ENCODE measurements at places on chromosomes 13 and 19.

GRCh38 chr13:111304041-111304544 lies 16.3 kb upstream of the TEX29 start:
- no peak for DNase-seq

- DNase-seq = no peak
Observed at GRCh38 chr13:59459972-59460371, 703.8 kb downstream of the DIAPH3 start.

- DNase-seq = no peak
Observed at GRCh38 chr13:40564342-40565001, 102.0 kb downstream of the FOXO1 start.

DNA sequence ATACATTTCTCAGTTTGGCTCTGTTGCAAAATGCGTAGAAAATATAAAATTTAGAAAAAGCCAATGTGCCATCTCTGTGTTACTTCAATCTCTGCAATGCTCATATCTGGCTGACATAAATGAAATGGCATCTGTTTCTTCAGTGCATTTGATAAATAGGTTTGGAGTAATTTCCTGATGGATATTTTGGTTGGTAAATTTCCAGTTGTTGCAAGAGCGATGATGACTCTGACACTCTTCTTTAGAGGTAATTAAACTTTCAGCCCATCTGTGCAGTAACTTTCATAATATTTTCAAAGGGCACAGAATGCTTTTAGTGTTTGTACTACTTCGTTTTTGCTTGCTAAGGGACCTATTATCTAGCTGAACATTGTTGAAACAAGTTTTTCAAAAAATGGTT lies 1286.4 kb downstream of the PCDH9 start:
- no peak for DNase-seq

DNA sequence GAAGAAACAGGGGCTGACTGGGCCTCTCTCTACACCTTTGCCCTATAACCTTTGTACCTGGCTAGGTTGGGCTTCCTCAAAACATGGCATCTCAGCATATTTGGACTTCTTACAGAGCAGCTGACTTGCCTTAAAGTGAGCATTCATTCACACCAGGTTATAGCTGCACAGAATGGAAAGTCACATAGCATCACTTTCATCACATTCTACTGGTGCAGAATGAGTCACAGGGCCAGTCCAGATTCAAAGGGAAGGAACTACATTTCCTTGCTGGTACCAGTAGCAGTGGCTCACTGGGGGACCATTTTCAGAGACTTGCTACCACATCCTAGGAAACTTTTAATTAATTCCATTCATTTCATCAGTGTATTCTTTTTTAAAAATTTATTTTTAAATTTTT lies 20.3 kb upstream of the TPTE2 start:
- no peak for DNase-seq

DNA sequence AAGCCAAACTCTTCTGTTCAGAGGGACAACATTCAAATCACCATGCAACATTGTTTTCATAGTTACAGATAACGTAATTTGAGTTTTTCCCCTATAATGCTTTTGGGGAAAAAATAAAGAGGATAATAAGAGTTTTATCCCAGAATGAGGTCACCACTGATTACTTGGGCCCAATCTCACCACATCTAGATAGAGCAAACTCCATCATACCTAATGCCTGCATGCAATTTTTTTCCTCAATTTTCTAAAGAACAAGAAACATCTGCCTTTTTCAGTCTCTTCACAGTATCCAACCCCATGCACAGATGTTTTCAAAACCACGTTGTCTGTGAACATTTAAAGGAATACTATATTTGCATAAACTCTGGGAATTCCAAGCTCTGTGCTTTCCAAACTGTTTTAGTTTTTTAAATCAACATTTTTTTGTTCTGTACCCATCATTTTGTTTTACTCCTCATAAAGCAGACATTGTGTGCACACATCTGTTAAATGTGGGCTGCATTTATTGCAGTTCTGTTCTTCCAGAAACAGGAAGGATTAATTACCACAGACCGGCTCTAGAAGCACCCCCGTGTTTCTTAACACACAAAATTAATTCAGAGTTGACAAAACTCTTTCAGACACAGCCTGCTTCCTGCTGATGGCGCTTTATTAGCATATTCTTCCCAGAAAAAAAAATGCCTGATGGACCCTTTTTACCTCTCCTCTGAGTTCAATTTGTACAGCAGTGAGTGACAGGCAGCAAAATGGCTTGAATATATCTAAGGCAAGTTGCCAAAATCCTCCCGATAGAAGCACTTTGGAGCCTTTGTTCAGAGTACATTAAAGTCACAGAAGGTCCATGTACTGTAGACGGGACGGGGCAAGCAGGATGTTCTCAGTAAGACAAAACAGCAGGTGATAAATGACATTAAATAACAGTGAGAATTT lies 1171.9 kb downstream of the EFNB2 start:
- DNase-seq = no peak

GRCh38 chr19:30968210-30968609 lies 381.0 kb downstream of the TSHZ3 start:
- peak; percentile 1 for DNase-seq

- DNase-seq = no peak
Observed at GRCh38 chr13:78460176-78460575, 143.2 kb downstream of the POU4F1 start.

DNA sequence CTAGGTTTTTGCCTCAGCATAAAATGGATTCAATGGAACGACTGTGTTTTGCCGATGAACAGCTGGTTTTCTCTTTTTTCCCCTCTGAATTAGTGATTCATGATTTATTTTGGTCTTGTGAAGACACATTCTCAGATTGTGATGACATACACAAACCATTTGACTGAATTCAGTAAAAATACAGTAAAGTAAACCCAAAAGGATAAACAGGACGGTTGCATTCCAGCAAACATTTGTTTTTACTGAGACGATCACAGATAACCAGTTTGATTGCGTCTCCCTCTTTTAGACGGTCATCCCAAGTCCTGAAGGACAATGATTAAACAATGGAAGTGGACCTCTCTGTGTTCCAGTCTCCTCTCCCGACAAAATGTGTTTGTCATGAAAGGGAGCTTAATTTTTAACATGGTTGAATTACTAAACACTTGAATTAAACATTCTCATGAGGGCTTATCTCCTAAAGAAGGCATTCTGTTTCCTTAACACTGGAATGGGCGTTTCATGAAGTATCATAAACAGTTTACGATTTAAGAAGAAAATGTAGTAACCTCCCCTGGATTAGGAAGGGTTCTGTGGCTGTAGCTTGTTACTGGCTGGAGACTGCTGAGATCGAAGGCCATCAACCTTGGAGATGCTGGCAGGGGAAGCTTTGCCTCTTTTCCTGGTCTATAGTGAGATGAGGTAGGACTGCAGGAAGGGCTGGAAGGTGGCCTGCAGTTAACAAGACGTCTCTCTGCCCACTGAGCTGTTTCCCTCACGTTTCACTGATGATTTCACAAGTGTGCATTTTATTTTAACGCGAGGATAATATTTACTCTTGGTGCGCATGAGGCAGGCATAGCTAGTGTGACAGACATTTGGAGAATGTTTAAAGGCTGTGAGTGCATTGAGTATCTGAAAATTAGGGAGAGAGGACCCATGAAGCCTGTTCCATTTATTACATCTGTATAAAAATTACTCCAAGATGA lies 457.9 kb downstream of the FGF9 start:
- DNase-seq = no peak

- DNase-seq = no peak
Observed at GRCh38 chr19:40442328-40443130, 1.6 kb downstream of the SERTAD3 start.

DNA sequence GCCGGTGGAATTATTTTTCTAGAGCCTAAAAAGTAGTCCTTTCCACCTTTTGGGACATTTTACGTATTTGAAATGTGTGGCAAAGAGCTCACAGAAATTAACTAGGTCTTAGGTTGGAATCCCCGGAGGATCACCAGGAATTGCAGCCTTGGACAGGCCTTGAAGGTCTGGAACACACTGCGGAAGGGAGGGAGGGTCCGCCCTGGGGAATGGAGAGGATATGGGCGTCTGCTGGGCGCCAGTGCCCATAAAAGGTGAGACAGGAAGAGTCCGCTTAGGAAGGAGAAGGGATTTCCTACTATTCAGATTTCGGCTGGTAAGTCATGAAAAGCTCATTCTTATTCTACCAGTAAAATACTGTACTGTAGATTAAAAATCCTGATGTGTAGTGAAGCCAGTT lies 111.9 kb downstream of the COL4A2 start:
- DNase-seq = no peak

- peak; percentile 20 for DNase-seq
Observed at GRCh38 chr13:46126552-46127357, 21.9 kb upstream of the CPB2 start.

GRCh38 chr13:51929699-51930098 lies 67.9 kb downstream of the CCDC70 start:
- no peak for DNase-seq

DNA sequence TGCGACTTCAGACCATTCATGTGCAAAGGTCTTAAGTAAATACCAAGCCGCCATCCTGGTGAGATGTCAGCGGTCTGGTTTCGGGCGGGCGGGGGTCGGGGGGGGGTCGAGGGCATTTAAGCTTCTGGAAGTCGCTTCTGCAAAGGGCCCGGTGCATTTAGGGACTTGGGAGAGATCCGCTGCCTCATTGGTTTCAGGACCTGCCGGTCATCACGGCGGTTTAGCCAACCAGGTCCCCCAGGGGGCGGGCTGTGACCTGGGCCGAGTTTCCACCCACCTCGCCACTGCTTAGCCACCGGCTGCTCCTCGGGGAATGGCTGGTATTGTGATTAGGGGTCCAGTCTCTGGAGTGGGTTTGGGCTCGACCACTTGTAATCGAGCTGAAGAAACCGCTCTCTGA lies 7.8 kb downstream of the ANKLE1 start:
- DNase-seq = peak; percentile 61

- DNase-seq = peak; percentile 50
Observed at GRCh38 chr13:27541386-27541785, 78.9 kb downstream of the LNX2 start.

DNA sequence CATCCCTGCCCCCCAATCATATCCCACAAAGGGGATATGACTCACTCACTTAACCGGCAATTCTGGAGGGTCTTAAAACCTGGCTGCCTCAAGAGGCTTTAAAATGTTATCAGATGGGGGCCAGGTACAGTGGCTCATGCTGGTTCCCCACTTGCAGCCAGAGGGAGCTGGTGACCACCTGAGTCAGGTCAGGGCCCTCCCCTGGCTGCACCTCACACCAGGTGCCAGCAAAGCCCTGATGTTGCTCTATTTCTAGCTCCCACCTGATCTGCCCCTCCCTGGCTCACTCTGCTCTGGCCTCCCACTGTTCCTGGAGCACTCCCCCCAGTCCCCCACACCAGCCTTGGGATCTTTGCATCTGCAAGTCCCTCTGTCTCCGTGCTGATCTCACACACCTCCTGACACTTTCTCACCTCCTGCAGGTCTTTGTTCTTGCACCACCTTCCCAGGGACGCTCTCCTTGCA lies 14.2 kb downstream of the HPN start:
- no peak for DNase-seq

GRCh38 chr19:42596391-42597072 lies 1.8 kb upstream of the CEACAM8 start:
- no peak for DNase-seq

- DNase-seq = no peak
Observed at GRCh38 chr13:73210218-73210883, 151.5 kb downstream of the KLF5 start.

DNA sequence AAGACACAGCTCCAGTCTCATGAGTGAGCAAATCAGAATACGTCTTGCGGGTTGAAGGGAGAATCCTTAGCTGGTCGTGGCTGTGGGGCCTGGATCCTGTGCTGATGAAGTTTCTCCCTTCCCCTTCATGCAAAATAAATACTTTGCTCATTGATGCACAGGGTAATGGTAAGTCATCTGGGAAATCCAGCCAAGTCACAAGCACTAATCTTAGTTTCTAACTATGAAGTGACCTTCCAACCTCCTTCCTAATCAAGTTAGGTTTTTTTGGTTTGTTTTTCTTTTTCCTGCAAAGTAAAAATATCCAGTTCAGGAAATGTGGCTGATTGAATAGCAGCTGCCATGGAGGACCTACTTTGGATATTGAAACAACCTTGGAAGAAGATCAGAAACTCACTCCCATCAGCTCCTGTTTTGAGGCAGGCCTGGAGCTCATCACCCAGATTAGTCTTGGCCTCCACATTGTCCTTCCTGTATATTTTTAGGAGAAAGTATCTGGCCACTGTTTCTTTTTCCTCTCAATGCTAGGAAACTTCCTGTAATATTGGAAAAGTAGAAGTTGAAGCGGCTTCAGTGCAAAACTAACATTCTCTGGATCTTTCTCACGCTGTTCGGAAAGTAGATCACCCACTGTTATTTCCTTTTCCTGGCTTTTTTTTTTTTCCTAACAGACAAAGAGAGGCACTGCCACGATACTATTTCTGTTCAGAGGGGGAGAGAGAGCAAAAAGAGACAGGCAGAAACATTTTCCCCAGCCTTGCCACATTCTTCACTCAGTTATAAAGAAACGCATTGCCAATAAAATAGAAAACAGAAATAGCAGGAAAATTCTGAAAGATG lies 12.3 kb upstream of the ARL11 start:
- DNase-seq = no peak

- DNase-seq = no peak
Observed at GRCh38 chr13:100130092-100130491, 41.2 kb downstream of the PCCA start.

DNA sequence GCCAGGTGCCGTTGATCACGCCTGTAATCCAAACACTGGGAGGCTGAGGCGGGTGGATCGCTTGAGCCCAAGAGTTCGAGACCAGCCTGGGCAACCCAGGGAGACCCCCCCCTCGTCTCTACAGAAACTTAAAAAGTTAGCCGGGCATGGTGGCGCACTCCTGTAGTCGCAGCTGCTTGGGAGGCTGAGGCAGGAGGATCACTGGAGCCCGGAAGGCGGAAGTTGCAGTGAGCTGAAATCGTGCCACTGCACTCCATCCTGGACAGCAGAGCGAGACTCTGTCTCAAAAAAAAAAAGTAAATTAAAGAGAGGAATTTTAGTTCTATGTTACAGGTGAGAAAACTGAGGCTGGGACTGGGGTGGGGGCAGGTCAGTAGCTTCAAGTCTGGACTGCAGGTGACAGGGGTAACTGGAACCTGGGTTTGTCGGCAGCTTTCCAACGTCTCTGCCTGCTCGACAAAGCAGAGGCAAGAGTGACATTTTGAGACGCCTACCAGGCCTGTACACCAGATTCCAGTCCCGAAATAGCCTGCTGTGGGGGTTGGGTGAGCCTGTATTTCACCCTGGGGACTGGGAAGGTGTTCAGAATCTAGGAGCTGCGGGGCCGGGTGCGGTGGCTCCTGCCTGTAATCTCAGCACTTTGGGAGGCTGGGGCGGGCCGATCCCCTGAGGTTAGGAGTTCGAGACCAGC lies 1.2 kb downstream of the SELENOW start:
- DNase-seq = no peak

GRCh38 chr13:99273128-99273527 lies 14.9 kb upstream of the GPR18 start:
- no peak for DNase-seq

DNA sequence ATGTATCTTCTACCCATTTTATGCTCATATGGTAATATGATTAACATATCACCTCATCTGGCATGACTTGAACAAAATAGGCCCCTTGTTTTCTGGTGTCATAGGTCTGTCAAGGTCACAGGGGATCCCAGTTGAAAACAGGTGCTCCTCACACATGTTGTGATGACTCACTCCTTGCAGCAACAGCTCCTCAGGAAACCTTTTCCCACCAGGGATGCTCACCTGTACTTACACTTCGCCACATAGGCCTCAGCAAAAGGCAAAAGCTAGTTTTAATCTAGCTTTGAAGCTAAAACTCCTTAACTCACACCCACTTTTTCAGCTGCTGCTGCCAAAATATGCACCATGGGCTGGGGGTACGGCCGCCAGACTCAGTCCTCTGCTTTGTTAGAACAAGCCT lies 110.0 kb upstream of the SOX21 start:
- no peak for DNase-seq

Measured in AG09309 (cell line).